ENCODE measurements at places on chromosomes 11 and 22.

DNA sequence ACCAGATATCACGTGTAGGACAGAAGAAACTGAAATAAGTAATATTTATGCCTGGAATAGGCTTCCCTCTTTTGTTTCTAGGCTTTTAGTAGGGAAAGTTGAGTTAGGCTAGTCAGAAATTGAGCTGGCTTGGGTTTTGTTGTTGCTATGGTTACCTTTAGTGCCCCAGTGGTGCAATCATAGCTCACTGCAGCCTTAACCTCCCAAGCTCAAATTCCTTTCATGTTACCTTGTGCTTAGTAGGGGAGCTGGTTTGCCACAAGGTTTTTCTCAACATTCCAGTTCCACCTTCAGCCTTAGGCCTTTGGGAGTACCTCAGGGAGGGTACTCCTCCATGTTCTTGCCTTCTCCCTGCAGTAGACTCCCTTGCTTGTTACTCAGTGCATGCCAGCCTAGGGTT lies 69.1 kb upstream of the SUSD2 start:
- DNase-seq, result no peak

GRCh38 chr22:43234264-43234988 lies 47.5 kb upstream of the TTLL12 start:
- no peak for DNase-seq

GRCh38 chr22:41987276-41987675 lies 11.3 kb upstream of the WBP2NL start:
- DNase-seq, result no peak

DNA sequence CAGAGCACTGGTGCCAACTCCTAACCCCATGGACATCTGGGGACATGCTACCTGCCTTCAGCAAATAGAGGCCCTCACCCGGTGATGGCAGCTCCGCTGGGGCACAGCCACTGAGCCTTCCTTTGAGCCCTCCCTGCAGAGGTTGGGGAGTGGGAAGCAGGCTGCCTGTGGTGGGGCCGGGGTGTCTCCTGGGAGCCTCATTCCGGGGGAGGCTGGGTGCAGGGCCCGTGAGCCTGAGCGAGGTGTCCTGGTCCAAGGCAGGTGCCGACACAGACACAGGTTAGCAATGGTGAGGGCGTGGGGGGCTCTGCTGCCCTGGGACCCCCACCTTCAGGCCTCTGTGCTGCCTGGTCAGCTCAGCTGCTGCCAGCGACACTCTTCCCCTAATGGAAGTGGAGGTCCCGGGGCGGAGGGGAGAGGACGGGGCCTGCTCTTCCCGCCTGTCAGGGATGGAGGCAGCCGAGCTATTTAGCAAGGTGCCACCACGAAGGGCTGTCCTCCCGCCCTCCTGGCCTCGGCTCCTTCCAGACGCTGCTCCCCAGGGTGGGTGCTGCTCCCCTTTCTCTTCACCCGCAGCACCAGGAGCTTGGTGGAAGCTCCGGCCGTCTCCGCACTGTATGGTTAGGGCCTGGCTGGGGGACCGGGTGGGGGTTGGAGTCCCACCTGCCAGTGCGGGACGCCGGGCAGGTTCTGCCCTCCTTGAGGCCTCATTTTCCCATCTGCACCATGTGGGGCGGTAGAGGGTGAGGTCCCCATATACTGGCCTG lies 11.2 kb downstream of the TSPAN4 start:
- no peak for DNase-seq

DNA sequence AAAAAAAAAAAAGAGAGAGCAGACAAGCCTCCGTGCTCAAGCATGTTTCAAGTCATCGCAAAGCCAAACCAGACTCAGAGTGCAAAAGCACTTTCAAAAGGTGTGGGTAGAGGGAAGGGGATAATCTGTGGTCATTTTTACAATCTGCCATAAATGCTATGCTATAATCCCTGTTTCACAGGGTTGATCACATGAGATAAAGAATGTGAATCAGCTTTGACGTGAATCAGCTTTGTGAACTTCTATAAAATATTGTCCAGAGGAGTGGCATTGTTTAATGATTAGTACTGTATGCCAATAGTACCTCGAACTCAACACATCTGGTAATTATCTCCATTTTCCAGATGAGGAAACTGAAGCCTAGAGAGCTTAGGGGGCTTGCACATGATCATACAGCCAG lies 20.0 kb upstream of the POLD3 start:
- no peak for DNase-seq

DNA sequence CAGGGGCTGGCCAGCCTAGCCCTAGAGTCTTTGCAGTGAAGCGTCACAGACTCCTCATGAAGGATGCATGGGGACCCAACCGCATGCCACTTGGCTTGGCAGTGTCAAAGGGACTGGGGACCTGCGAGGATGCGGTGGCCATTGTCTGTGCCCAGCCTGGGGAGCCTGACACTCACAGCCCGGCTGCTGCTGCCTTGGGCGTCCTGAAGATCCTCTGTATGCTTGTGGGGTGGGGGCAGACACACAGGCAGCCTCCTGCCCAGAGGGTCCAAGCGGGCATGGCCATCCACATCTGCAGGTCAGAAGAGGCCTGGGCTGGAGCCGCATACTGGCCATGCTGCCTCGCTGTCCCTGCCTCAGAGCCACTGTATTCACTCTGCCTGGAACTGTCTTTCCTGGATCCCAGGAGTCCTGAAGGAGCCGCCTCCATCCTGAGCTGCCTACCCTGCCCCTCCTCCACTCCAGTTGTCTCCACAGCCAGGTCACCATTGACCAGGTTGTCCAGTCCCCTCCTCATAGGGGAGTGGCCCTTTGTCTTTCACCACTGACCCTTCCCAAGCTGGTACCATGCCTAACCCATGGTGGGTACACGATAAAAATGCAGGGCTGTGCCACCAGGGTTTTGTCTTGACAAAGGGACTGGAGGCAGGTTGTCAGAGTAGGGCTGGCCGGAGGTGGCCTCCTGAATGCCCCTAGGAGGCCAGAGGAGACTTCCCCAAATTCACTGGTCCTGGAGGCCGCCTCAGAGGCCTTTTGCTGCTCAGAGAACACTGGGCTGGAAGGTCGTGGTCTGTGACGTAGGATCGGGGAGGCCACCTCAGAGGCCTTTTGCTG lies 107.0 kb downstream of the KCNQ1OT1 start:
- DNase-seq, result no peak

- no peak for DNase-seq
These were observed 1299.3 kb downstream of the TBC1D22A start for GRCh38 chr22:48061726-48062125.

- no peak for DNase-seq
These were observed 6.7 kb downstream of the HSD17B12 start for GRCh38 chr11:43687120-43687791.

- no peak for DNase-seq
These were observed 6.3 kb downstream of the CEND1 start for GRCh38 chr11:783581-784015.
